Ammon's horn (tissue), 1 donor: ENCODE measurements at places on chromosomes 1 and 21.
A peak's percentile ranks its signal among the peaks of the same experiment; 100 is the strongest.

- DNase-seq: no peak
These were observed 1.1 kb upstream of the CFAP141 start for GRCh38 chr1:154207262-154207661.

DNA sequence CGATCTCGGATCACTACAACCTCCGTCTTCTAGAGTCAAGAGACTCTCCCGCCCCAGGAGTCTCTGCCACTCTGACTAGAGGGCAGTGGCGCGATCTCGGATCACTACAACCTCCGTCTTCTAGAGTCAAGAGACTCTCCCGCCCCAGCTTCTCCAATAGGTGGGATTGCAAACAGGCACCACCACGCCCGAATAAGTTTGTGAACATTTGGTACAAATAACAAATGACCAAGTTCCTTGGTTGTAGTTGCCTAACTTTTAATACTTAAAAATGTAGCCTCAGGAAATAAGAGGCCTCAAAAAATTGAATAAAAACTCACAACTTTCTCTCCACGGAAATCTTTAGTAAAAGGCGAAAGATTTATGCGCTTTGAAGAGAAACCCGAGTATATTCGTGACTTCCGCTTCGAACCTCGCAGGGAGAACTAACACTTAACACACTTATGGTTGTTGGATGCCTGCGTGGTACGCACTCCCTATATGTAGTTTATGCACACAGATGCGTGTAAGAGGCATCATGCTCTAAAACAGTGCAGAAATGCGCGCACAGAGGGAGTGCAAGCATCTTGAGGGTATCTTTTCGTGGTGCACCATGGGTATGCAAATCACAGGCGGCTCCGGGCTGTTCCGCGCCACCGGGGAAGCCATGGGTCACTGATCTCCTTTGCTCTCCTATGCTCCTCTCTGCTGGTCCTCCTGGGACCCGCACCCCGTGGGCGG lies 11.4 kb downstream of the BTBD19 start:
- DNase-seq: peak; percentile 78

GRCh38 chr1:68221001-68221979 lies 11.0 kb downstream of the WLS start:
- DNase-seq: no peak

DNA sequence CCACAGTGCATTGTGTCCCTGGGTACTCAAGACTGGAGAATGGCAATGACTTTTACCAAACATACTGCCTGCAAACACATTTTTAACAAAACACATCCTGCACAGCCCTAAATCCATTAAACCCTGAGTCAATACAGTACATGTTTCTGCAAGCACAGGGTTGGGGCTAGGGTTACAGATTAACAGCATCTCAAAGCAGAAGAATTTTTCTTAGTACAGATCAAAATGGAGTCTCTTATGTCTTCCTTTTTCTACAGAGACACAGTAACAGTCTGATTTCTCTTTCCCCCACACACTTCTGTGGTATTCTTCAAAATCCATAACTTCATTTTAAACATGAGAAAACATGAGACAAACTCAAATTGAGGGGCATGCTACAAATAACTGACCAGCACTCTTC lies 13.9 kb downstream of the BMP8A start:
- DNase-seq: no peak

- DNase-seq: peak; percentile 88
These were observed 61.4 kb upstream of the DIRAS3 start for GRCh38 chr1:68111519-68112436.

- no peak for DNase-seq
These were observed 43.3 kb downstream of the PAX7 start for GRCh38 chr1:18673976-18674375.

GRCh38 chr1:9646037-9646436 lies 5.5 kb upstream of the PIK3CD start:
- DNase-seq: no peak

- no peak for DNase-seq
These were observed 28.5 kb upstream of the TENT5C start for GRCh38 chr1:117577191-117577885.

GRCh38 chr1:52662645-52663313 lies 29.8 kb downstream of the SHISAL2A start:
- no peak for DNase-seq

GRCh38 chr1:77126307-77126706 lies 92.9 kb downstream of the PIGK start:
- DNase-seq: peak; percentile 84

DNA sequence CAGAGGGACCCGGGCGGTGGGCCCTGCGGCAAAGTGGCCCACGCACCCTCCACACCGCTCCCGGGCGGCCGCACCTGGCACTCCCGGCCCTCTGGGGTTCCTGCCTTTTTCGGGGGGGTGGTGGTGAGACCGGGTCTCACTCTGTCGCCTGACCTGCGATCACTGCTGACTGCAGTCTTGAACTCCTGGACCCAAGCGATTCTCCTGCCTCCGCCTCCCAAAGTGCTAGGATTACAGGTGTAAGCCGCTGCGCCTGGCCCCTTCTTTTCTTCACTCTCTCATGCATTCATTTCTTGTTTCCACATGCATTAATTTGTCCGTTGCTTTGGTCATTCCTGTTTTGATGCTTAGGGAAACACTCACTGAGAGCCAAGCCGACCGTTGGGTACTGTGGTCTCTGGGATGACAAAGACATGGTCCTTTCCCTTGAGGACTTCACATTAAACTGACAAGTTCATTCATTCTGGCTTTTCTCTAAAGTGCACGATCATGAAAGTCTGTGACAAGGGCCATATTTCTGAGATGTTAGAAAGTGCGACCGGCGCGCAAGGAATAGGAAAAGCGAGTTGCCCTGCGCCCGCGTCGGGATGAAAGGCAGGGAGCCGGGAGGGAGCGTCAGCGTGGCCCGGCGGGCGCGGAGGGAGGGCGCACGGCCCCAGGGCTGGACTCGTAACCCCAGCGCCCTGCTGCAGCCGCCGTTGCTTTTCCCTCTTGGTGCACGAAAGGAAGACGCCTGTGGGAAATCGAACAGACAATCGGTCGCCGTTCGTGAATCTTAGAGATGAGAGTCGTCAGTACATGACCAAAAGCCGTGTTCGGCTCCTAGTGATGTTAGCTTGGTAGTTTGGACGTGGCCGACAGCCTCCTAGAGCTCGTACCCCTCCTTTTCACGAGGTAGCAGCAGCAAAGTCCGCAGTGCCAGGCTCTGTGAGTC lies 1.0 kb upstream of the MCOLN2 start:
- no peak for DNase-seq

- DNase-seq: no peak
These were observed 30.6 kb upstream of the EXO1 start for GRCh38 chr1:241817331-241817792.

GRCh38 chr21:36678538-36678937 lies 20.4 kb upstream of the SIM2 start:
- DNase-seq: no peak

- no peak for DNase-seq
These were observed 987.5 kb upstream of the NCAM2 start for GRCh38 chr21:20010691-20011200.

DNA sequence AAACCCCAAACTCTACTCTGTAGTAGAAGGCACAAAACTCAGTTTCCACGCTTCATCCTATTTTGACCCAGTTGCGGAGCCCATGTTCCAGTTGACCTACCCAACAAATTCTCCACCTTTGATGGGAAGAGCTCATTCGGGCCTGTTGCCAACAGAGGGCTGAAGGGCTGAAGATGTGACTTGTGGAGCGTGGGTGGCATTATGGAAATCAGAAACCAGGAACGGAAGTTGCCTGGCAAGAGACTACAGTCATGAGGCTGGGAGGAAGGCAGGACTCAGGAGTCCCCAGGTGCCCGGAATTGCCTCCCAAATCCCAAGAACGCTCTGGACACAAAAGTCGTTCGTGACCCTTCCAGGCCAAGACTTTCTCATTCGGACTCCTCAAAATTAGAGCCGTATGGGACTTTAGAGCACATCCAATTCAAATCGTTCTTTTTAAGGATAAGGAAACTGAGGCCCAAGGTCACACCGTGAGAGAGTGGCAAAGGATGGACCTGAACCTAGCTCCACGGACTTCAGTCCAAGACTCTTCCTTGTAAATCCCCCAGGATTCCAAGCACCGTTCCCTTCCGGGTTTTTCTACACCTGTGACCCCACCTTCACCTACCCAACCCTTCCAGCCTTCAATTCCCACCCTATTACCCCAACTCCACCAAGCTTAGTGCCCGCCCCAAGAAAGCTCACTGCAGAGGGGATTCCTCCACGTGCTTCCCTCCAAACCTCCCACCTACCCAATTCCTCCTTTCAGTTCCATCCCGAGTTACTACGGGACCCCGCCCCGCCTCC lies 739 bp downstream of the SMG5 start:
- DNase-seq: no peak

GRCh38 chr1:182485861-182486260 lies 35.9 kb downstream of the RGSL1 start:
- no peak for DNase-seq

GRCh38 chr1:80083892-80084291 lies 1077.4 kb upstream of the ADGRL4 start:
- no peak for DNase-seq

DNA sequence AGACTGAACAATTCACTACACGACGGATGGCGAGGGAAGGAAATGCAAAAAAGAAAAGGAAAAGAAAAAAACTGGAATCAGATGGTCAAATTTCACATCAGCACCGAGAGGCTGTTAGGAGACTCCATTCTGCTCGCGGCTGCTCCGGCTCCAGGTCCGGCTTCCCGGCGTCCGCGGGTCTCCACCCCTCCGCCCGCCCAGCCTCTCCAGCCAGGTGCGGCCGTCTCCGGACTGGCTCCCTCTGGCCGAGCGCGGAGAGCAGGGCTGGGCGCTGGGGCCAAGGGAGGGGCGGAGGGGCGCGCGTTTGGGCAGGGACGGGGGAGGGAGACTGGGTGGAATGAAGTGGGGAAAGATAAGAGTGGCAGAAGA lies 332 bp downstream of the KCNJ6 start:
- no peak for DNase-seq
